ENCODE measurements at places on chromosomes 7 and 10. TPM values are rescaled to one million over a fixed set of nuclear protein-coding genes. Genes with fewer than 3 reads are reported as not detected.

Gene HOGA1
- 21.4 TPM for total RNA-seq

Gene MAGI2
- total RNA-seq: 5.3 TPM

Gene DRGX
- total RNA-seq: not detected

Gene CDNF
- total RNA-seq: 2.6 TPM

Gene OR6V1
- total RNA-seq: not detected

Gene CLRN3
- total RNA-seq: not detected

Gene C7orf57
- not detected for total RNA-seq

Gene SLC13A4
- 0.66 TPM for total RNA-seq

Gene STEAP1B
- not detected for total RNA-seq

Gene EVX1
- not detected for total RNA-seq

Gene PRKRIP1
- total RNA-seq: 11.3 TPM

Gene FGL2
- total RNA-seq: 7.2 TPM

Gene C10orf62
- total RNA-seq: 0.49 TPM

Gene DGKI
- total RNA-seq: 1.5 TPM

Gene GSAP
- 7.3 TPM for total RNA-seq

Gene PTN
- 11.5 TPM for total RNA-seq

Gene MPP7
- 17.0 TPM for total RNA-seq

Gene SSC4D
- 1.0 TPM for total RNA-seq

Gene CALCR
- not detected for total RNA-seq

Gene DENND11
- total RNA-seq: 6.7 TPM

Gene PSMA2
- total RNA-seq: 82.8 TPM

Gene UNCX
- not detected for total RNA-seq

Gene TFR2
- not detected for total RNA-seq

Gene GAD2
- total RNA-seq: not detected

Gene ANKRD1
- total RNA-seq: 4,809 TPM

Gene KCNMA1
- 1.4 TPM for total RNA-seq
